Pericardium fibroblast (primary cell): ENCODE measurements at places on chromosomes 3 and 15. TPM values are rescaled to one million over a fixed set of nuclear protein-coding genes. Genes with fewer than 3 reads are reported as not detected.

Gene SEMA6D
- 4.1 and 4.8 TPM in 2 replicates for total RNA-seq

Gene EPHA3
- total RNA-seq: 1.9 and 10.5 TPM in 2 replicates

Gene GOLGA6L25
- total RNA-seq: not detected in 2 replicates

Gene SPATA12
- not detected in 2 replicates for total RNA-seq

Gene HIGD2B
- not detected in 2 replicates for total RNA-seq
